ENCODE measurements at places on chromosomes 4 and X.

- no peak for DNase-seq
Observed at GRCh38 chr4:164771088-164771487, 17.2 kb downstream of the SMIM31 start.

DNA sequence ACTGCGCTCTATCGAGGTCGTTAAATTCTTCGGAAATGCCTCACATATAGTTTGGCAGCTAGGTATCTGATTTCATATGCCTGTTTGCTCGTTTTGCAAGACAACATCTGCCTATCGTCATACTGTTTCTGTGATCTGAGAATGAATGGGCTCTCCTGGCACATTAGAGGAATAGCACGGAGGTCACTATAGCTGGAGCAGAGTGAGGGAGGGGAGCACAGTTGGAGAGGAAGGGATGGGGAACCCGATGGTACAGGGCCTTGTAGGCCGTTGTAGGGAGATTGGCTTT is 552 bp downstream of the IKBKG start:
- DNase-seq = no peak

DNA sequence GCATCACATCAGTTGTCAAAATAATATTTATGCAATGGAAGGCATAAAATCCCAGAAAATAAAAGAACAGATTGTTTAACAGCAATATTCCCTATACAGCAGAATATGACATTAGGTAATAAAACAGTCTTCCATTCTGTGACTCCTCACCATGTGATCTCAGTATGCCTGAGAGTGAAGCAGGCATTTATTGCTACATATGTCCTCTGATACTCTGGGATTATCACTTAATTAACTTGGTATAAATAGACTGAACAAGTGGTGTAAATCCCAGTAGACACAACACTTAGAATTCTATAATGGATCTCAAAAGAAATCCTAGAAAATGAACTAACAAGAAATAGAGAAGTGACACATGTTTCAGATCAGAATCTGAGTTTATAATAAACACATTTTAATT is 841.3 kb downstream of the PDHA2 start:
- DNase-seq = no peak

GRCh38 chr4:116923389-116923788 is 162.0 kb downstream of the TRAM1L1 start:
- DNase-seq = no peak

GRCh38 chr4:165537028-165537648 is 158.3 kb downstream of the CPE start:
- DNase-seq = no peak

GRCh38 chr4:148405161-148405893 is 36.9 kb downstream of the NR3C2 start:
- DNase-seq = no peak

- DNase-seq = no peak
Observed at GRCh38 chr4:67546971-67547370, 1.7 kb upstream of the CENPC start.

DNA sequence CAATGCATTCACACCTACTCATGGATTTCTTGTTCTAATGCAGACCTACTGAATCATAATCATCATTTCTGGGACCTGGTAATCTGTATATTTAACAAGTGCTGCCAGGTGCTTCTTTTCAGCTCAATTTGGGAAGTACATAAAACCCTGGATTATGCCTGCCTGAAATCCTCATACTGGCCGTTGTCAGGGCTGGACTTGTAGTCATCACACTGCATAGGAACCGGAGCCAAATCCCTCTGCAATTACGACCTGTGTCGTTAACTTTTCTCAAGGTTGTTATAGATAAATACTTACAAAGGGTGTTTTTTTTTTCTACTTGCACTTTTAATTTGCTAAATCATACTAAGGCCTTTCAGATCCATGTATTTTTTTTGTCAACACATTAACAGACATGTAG is 294.9 kb upstream of the PRPS2 start:
- no peak for DNase-seq

DNA sequence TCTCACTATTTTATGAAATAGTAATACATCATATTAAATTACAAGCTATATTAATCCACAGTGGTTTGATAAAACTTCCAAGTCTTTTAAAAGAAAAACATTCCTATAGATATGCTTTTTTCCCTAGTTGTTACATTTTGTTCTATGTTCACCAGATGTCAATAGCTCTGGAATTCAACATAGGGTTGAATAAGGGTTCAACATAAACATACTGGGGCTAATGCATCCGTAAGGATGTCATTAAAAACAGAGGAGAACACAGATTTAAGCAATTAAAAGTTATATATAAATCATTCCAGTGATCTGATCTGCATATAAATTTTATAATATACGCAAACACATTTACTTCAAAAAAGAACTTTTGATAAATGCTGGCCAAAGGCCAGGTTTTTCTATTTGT is 32.5 kb downstream of the SULT1B1 start:
- no peak for DNase-seq

DNA sequence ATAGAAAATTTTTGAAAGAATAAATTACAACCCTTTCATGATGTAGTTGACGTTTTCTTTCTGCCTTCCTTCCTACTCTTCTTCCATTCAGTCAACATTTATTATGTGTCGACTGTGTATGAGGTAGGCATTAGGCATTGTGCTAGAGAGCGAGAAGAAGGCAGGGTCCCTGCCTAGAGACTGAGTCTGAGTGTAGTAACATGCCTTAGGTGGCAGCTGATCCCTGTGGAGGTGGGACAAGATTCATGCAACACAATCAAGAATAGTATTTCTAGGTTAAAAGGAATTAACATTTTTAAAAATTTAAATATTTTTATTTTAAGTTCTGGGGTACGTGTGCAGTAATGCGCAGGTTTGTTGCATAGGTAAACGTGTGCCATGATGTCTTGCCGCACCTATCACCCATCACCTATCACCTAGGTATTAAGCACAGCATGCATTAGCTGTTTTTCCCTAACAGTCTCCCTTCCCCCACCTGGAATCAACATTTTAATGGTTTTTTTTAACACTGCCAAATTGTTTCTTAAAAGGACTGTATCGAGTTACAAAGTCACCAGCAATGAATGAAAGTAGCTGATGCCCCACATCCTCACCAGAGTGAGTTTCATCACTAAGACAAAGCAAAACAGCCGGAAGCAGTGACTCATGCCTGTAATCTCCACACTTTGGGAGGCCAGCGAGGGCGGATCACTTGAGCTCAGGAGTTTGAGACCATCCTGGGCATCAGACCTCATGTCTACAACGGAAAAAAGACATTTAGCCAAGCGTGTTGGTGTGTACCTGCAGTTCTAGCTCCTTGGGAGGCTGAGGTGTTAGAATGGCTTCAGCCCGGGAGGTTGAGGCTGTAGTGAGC is 84.0 kb downstream of the WWC2 start:
- peak; percentile 19 for DNase-seq

DNA sequence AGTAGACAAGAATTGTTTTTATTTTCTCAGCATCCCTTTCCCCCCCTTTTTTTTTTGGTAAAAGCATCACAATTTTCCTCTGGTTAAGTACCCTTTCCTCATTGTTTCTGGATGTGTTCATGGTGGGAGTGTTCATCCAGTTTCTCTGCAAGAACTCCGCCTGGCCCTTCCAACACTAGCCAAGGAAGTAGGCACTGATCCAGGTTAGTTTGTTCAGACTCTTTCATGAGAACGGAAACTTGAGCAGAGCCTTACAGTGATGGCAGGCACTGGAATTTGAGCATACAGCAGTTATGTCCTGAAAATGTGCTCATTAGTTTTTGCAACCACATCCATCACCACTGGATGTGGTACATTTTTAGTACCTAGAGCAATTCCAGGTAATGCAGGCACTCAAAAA is 336.1 kb upstream of the BOD1L1 start:
- no peak for DNase-seq

DNA sequence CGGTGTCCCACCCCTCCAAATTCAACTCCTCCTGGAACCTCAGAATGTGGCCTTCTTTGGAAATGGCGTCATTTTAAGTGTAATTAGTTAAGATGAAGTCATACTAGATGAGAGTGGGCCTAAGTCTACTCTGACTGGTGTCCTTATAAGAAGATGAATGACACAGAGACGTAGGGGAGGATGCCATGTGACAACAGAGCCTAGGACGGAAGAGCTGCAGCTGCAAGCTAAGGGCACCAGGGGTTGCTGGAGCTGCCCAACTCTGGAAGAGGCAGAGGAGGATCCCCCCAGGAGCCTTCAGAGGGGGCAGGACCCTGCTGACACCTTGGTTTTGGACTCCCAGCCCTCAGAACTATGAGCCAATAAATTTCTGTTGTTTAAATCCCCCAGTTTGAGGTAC is 115.1 kb downstream of the STK32B start:
- no peak for DNase-seq

DNA sequence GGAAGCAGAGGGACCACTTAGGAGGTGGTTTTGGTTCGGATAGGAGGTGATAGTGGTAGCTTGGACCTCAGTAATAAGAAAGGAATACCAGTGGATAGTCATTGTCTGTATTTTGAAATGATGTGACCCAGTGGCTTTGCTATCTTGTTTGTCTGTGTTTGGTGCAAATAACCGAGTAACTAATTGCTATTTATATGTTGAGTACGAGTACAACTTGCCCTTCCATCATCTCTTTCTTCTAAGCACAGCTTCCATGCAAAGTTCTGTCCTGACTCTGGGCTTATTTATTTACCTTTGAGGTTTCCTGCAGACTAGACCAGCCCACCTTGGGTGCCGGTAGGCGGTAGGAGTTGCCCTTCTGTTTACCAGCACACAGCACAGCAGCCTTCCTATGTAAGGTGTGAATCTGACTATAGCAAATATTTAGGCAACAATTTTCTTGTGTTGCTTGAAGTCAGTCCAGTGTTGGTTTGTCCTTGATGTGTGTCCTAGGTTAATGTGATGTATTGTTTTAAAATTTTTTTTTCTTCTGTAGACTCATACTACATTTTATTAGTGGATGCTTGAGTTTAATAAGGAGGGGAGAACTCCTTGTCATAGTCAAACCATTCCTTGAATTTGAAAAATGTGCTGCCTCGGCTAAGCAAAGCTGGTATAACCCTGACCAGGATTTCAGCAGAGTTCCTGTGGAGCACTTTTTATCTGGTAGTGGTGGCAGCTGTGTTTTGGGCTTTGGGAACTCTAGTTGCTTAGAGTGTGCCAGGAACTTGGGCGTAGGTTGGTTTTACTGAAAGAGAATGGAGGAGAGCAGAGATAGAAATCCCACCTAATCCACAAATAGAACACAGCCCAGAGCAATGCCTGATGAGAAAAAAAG is 21.9 kb downstream of the PTTG2 start:
- DNase-seq = no peak

- no peak for DNase-seq
Observed at GRCh38 chr4:10316851-10317250, 140.4 kb downstream of the ZNF518B start.

DNA sequence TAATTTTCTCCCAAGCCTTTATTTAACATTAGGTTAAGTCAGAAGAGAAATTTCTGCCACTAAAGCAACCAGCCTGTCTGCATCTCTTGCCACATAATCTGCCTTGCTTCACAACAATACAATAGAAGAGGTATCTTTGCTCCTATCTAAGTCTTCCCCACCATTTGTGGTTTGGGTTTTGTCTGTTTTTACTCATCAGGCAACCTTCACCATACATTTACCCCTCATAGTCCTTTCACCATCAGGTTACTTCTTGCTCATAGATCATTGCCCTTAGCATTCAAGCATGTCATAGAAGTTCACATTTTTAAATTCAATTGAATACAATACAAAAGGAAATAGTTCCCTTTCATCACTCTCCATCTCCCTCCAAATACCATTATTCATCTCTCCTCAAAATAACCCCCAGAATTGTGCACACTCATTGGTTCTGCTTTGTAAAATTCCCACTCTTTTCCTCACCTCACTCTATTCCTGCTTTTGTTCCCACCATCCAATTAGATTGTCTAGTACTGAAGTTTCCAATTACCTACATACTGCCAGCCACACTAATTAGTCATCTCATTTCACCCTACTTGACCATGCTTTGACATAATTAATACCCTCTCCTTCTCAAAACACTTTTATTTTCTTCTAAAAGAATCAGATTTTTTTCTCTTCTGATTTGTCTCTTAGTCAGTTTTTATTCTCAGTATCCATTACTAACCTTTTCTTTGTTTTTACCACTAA is 1957.0 kb upstream of the AGA start:
- DNase-seq = no peak

DNA sequence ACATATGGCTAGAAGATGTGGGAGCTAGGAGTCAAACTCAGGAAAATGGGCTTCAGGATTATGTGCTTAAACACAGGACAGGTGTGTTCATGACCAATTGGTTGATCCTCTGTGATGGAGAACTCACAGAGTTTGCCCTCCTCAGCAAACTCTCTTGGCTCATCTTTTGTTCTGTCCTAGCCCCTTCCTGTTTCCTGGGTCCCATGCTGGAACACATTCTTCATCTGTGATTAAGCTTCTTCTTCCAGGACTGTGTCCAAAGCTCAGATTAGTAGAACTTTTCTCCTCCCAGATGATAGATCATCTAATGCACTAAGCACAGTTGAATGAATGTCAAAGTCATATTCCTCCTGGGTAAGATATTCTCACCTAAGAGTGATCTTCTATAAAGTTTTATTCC is 38.8 kb upstream of the TCEANC start:
- DNase-seq = no peak

- no peak for DNase-seq
Observed at GRCh38 chr4:23392860-23393458, 496.9 kb downstream of the PPARGC1A start.

DNA sequence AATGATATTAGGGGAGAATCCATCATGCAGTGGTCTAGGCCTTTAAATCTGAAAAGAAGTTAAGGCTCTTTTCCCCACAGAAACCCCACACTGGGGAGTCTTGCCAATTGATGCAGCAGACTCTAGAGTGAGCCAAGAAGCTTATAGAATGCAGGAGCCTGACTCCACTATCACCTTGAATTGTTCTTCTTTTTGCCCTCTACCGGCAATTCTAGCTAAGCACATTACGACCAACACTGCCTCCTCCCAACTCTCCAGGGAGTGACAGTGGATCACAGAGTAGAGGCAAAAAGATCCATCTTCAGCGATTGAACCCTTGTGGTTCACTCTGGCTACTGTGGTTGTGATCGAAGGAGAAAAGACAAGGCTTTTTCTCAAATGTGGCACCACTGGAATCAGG is 331.5 kb downstream of the NKX6-1 start:
- DNase-seq = no peak

- no peak for DNase-seq
Observed at GRCh38 chrX:57044245-57044644, 48.9 kb upstream of the SPIN3 start.

DNA sequence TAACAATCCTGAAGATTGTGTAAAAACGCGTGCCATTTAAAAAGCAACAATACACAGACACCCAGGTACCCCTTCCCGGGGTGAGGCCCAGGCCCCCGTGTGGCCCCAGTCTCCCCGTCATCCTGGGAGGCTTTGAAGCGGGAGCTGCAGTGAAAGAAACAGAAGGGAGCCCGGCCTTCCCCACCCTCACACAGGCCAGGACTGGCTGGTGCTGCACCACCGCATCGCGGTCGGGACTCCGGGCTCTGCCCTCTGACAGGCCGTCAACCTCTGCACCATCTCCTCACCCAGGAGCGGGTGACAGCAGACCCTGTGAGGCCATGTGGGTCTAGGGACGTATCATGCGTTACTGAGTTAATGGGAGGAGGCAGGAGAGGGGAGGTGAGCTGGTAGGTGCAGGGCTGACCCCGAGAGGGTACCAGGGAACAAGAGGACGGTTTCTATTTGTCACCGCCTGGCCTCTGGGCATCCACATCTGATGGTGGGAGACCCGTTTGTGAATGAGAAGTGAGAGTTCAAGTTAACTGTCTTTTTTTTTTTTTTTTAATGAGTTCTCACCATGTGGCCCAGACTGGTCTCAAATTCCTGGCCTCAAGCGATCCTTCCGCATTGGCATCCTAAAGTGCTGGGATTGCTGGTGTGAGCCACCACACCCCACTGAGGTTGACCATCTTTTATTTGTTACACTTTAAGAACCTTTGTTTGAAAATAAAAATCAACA is 27.3 kb downstream of the PIGG start:
- no peak for DNase-seq

GRCh38 chrX:101411984-101412383 is 4.0 kb downstream of the HNRNPH2 start:
- no peak for DNase-seq

Measured in activated CD4-positive, alpha-beta T cell treated with anti-CD3 and anti-CD28 coated beads, Interleukin-2, amount 50 U/mL, for 4 hours (primary cell).